Activated T-helper 1 cell treated with anti-CD3 and anti-CD28 coated beads, Interleukin-2, amount 50 U/mL, for 16 hours (primary cell): ENCODE measurements at places on chromosomes 2 and 18.

- DNase-seq: no peak
Measured at GRCh38 chr18:54835944-54836343, 7.7 kb downstream of the RAB27B start.

DNA sequence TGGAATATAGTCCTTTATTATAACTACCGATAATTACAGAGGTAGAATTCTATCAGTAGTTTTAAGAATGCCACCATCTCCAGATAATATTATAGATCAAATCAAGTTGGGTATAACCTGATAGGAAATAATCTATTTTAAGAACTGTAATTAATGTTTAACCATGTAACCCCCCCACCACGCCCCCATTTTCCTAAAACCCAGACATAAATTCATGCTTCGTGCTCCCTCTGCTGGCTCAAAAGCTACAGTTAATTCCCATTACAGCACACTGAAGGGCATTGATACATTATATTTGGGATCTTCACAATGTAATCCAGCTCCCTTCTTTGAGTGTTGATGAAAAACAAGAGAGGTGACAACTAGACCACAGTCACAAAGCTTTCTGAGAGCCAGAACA is 228.0 kb upstream of the SMAD7 start:
- no peak for DNase-seq

DNA sequence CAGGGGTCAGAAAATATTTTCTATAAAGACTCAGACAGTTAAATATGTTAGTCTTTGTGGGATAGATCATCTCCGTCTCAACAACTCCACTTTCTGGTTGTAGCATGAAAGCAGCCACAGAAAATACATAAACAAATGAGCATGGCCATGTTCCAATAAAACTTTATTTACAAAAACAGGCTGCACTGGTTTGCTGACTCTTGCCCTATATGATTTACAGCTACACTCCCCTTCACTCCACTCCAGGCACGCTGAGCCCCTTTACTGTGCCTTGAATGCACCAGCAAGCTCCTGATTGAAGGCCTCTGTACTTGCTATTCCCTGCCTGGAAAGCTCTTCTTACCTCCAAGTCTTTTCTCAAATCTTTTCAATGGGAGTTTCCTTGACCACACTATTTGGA is 5.8 kb upstream of the STAMBP start:
- no peak for DNase-seq

- DNase-seq: no peak
Measured at GRCh38 chr2:221434142-221434541, 138.0 kb downstream of the EPHA4 start.

- no peak for DNase-seq
Measured at GRCh38 chr2:96207073-96207773, 1.4 kb downstream of the STARD7 start.

GRCh38 chr2:231449503-231450054 is 14.7 kb downstream of the NCL start:
- no peak for DNase-seq

DNA sequence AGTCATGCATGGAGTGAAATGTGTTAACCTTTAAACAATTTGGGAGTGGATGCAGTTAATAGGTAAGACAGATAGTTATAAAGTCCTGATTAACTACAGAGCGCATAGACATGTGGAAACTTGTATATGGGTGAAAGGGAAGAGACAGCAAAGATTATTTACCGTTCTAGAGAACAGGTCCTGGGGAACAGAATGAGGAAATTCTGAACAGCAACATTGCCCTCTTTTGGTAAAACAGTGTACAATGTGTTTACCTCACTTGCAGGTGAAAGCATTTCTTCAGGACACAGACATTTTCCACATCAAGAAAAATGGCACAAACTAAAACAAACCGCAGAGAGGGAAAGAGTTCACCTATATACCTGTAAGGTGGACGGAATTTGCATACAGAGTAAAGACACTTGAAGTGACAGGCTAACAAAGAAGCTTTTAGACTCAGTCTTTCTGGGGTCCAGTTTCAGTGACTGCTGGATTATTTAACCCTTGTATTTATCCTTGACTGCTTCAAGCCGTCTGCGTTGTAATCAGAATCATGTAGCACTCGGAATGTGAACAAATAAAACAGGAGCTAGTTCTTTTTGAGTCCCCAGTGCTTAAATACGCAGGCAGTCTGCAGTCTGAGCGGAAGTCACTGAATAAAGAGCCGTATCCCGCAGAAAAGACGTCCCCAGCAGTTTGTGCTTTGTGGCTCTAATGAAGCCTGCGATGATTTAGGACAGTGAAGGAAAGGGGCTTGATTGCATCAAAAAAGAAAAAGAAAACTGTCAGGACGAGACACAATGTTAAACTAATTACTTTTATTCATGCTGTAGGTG is 364.8 kb upstream of the GALNT5 start:
- DNase-seq: no peak

DNA sequence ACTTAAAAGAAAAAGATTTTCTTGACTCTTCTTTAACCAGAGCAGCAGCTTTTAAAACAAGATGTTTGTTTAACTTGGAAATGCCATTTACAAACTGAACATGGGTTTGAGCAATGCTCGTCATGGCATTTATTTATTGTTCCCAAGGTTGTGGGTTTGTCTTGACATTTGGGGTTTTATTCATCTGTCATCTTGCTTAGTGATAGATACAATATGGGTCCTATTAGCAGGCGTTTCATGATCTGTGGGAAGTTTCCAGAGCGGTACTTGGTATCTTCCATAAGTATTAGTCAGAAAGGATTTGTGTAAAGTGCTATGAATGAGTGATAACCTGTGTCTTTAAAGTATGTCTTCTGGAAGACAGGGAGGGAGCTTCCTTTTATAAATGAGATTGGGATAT is 29.9 kb upstream of the MGAT5 start:
- no peak for DNase-seq

DNA sequence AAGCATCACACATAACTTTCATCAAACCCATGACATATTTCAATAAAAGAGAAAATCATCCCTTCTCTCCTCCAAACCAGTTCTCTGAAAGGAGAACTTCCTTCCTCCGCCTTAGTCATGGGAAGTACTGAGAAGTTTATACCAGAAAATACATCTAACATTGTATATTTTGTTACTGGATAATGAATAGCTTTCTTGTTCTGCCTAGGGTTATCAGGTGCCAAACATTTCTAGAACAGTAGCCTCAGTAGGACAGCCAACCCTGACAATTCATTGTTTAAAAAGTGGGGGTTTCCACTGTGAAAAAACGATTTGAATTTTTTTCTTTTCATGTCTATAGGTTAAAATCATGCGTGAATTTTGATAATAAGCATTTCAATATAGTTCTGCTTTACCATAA is 16.0 kb upstream of the DAW1 start:
- DNase-seq: no peak

- peak; percentile 45 for DNase-seq
Measured at GRCh38 chr2:46351750-46352138, 54.5 kb downstream of the EPAS1 start.

DNA sequence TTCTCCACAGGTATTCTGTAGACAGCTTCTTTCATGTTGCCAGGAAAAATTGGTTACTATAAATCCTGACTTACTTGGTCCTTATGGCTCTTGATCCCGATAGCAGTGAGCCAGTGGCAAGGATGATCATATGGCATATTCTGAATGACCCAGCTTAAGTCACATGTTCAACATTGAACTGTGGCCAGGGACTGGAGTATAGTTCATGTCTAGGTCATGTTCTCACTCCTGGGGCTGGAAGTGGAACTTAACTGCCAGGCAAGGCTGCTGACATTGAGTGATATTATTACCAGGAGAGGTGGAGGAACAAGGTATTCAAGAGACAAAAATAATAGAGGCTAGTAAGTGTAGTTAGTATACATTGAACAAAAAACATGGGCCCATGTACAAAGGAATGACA is 26.2 kb downstream of the R3HDM1 start:
- DNase-seq: no peak

- no peak for DNase-seq
Measured at GRCh38 chr2:150441784-150442183, 45.7 kb downstream of the RND3 start.

DNA sequence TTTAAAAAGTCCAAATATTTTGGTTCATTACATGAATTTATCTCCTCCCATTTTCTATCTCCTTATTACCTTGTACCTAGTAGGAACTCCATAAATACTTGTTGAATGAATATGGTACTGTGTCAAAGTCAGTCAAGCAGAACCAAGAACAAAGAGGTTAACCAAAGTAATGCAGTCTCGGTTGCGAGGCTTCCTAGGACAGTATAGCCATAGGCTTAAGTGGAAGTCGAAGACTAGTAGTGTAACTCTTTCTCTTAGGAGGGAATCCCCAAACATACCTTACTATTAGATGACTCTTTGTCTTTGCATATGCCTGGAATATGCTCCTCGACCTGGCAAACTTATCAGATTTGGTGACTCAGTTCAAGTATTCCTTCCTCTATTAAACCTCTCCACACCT is 4.8 kb downstream of the LIPT1 start:
- DNase-seq: no peak

GRCh38 chr2:71611781-71612527 is 158.6 kb downstream of the DYSF start:
- DNase-seq: no peak

DNA sequence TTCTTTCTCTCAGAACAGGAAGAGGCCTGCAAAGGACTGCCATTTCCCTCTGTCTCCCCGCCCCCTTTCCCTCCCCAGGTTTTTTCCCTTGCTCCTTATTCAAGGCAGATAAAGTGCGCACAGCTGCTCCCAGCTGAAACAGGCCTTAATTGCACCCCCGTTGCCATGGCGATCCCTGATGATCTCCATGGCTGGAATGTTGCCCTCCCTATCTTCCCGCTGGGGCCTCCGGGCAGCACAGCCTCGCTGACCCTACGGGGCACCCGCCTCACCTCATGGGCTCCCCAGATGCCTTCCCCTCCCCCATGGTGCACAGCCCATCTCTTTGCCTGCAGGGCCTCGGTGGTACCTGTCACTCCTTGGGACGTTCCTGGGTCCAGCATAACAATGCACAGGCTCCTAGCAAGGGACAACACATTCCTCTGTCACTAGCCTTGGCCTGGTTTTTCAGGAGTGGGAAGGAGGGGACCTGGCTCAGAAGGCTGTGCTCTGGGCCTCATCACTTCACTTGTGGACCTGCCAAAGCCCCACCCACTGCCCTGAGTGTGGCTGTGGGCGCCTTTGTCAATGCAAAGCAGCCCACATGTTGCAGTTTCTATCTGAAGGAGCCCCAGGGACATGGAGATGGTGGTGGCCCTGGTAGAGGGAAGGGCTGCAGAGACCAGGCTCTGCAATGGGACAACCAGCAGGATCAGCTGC is 115.0 kb downstream of the CELF4 start:
- no peak for DNase-seq

DNA sequence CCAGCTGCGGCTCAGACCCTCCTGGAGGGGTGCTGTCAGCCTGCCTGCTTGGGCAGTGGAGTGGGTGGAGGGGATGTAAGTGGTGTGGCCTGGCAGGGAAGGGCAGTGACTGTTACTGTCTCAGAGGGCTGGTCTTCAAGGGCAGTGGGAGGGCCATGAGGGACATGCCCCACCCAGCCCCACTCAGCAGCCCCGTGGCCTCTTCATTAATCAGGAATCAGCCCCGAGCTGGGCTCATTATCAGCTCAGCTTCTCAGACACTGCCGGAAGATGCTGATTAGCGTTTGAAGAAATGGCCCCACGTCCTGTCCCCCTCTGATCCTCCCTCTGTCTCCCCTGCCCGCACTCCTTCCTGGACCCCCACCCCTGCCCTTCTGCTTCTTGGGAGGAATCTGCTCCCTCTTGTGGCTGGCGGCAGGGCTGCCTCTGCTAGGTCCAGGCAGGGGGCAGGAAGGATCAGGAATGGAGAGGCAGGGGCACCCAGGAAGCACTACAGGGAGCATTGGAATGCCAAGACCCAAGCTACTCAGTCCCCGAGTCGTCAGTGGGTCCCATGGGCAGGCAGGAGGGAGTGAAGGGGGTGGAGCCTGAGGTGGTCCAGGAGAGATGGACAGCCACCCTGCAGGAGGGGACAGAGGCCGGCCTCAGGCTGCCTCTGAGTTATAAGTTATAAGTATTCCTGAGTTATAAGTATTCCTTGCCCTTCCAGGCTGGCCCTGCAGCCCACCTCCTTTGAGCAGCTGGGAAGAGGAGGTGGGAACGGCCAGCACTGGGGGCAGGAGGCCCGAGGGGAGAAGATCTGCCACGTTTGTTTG is 7.0 kb downstream of the ASIC4 start:
- DNase-seq: no peak

- no peak for DNase-seq
Measured at GRCh38 chr18:26082475-26082874, 7.9 kb downstream of the SS18 start.

GRCh38 chr2:121778741-121779487 is 23.5 kb downstream of the TSN start:
- no peak for DNase-seq

DNA sequence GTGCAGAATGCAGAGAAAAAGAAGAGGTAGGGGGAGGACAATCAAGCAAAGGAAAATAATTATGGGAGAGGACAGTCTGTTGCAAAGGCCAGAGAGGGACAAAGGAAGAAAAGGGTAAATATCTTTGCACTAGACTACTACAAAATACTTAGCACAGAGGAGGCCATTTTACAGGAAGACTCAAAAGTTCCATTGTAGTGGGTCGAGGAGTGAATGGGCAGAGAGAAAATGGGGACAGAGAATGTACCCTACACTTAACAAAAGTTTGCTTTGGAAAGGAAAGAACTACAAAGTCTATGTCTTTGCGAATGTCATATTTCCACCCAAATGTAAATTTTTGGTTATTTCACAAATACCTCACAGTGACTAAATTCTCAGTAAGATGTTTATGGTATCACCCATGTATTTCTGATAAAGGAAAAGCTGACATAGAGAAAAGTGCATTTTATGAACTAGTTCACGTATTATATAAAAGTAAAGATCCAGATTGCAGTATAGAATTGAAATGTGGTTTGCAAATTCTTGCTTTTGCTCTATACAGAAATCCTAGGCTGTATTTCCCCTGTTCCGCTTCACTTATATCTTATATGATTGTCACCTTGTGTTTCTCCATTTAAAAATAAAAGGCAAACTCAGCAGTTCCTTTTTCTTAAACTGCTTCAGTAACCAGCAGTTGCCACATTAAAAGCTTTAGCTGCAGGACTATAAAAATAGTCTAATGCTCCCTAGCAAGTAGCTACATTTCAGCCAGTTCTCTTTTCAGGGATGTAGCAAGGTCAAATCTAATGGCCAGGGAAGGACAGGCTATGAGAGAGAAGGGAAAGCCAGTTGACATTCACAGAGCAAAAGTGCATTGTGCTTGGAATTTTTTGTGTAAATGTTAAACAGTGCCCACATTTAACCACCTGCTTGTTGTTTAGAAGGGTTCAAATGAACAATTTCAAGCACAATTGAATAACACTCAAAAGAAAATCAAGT is 79.7 kb upstream of the CYTIP start:
- DNase-seq: no peak

- no peak for DNase-seq
Measured at GRCh38 chr18:54335638-54336173, 22.0 kb downstream of the STARD6 start.

DNA sequence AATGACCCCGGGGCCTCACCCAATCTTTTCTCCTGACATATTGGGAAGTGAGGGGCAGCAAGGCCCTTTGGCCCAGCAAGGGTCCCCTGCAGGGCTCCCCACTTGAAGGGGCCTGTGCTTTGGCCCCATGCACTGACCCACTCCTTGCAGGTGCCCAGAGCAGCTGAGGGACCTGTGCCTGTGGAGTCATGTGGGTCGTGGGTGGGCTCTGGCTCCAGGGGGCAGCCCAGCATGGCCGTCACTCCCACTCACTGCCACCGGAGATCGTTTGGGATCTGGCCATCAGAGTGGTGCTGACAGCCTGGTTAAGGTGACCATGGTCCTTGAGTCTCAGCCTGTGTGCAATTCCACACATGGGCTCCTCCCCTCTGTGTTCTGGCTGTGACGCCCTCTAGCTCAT is 31.7 kb upstream of the APCDD1 start:
- no peak for DNase-seq

- DNase-seq: no peak
Measured at GRCh38 chr2:218369330-218369729, 12.7 kb downstream of the CATIP start.
